Fibroblast of skin of back (primary cell): ENCODE measurements at places on chromosomes 3 and 15.

DNA sequence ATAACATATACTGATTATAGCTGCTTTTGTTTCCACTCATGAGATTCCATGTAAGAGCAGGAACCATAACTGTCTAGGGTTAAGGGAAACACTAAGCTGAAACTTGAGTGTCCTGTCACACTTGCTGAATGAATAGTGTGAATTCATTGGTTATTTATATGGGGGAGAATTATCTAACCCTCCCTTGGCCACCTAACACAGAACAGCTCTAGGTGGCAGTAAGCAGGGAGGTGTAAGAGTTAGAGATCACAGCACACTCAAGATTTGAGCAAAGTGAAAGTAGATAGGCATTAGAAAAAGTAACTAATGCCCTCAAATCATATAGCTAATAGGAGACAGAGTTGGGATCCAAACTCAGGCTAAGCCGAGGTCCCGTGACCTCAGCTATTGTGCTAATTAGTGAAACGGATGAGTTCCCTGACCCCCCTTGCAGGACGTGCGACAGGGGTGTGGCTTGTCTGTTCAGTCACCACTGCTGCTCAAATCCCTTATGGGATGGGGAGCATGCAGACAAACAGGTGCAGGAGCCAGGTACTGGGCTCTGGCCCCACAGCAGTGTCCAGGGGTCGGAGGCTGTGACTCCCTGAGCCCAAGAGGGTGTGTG lies 27.7 kb upstream of the ANO10 start:
- no peak for DNase-seq

- DNase-seq: peak; percentile 100
These were observed 86.4 kb downstream of the WDR76 start for GRCh38 chr15:43913026-43913780.

- peak; percentile 33 for DNase-seq
These were observed 42.3 kb downstream of the FBXO22 start for GRCh38 chr15:75945953-75946352.

DNA sequence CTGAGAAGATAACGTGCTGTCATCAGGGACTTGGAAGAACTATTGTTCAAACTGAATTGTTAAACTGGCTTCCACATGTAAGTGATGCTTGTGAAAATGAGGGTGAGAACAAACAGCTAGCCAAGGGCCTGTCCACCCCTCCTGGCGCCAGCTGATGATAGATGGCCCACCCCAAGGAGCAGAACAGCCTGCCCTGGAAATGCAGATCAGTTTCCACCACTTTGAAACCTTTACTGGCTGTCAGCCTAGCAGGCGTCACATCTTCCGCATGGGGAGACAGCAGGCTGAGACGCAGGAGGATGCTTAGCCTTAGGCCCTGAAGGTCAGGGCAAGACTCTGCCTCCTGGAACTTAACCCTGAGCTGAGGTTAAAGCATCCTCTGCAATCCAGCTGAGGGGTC lies 6.4 kb upstream of the SLC51B start:
- DNase-seq: no peak
